ENCODE measurements at places on chromosomes 7 and 10.

DNA sequence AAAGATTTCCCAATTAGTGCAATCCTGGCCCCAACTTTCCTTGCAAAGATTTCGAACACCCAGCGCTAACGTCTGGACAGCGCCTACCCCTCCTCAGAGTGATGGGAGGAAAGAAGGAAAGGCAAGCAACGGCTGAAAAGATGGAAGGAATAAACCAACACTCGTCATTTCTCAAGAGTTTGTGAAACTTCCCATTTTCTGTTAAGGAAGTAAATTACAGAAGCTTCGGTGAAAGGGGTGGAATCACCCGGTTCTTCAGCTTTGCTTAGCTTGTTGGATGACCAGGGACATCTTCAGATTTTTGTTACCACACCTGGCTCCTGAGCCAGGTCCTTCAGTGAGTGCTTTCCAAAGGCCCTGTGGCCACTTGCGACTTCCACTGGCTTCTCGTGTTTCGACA is 313.1 kb downstream of the SKIDA1 start:
- no peak for DNase-seq

DNA sequence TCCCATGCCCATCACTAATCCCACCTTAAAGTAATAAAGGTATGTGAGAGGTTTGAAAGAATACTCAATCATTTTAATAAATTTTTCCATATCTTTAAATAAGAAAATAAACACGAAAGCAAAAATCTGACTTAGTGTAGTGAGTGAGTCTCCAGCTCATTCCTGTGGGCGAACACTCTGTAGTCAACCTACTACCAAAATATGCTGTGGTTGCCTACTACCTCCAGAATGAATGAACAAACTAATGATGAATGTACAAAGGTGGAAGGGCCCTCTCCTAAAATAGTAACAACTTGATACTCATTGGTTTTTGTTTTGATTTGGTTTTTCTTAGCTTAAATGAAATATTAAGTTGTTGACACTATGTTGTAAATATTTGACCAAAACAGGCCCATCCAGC is 195.5 kb upstream of the HPS1 start:
- no peak for DNase-seq

DNA sequence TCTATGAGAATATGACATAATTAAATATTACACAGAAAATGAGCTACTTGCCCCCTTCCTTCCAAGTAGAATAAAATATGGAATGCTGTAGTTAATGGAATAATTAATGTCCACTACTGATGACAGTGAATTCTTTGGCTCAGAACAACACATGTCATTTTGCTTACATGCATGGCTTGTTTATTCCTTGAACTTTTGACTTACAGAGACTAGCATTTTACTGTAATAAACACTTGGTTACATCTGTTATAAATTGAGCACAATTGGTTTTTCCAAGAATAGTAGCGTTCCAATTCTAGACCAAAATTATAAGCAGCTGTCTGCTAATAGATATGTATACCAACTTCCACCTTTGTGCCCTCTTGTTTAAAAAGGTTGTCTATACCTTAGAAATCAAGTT is 286.7 kb downstream of the OTUD1 start:
- DNase-seq = no peak

- DNase-seq = no peak
Observed at GRCh38 chr10:105185161-105185560, 544.1 kb downstream of the SORCS3 start.

DNA sequence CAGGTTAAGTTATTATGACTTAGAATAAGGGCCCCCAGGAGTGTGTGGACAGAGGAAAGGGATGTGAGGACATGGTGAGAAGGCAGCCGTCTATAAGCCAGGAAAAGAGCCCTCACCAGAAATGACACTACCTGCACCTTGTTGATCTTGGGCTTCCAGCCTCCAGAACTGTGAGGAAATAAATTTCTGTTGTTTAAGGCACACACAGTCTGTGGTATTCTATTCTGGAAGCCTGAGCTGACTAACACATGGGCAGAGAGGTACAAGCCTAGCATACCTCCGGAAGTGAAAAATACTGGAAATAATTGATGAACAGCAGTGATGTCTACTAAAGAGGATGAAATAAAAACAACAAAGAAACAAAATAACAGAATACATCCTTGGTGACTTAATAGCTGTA is 46.1 kb upstream of the GRB10 start:
- DNase-seq = no peak

GRCh38 chr10:45224219-45224841 is 91.1 kb downstream of the OR13A1 start:
- DNase-seq = no peak

- no peak for DNase-seq
Observed at GRCh38 chr7:139570119-139570518, 46.6 kb downstream of the CLEC2L start.

- DNase-seq = no peak
Observed at GRCh38 chr10:110852255-110852896, 19.4 kb upstream of the PDCD4 start.

DNA sequence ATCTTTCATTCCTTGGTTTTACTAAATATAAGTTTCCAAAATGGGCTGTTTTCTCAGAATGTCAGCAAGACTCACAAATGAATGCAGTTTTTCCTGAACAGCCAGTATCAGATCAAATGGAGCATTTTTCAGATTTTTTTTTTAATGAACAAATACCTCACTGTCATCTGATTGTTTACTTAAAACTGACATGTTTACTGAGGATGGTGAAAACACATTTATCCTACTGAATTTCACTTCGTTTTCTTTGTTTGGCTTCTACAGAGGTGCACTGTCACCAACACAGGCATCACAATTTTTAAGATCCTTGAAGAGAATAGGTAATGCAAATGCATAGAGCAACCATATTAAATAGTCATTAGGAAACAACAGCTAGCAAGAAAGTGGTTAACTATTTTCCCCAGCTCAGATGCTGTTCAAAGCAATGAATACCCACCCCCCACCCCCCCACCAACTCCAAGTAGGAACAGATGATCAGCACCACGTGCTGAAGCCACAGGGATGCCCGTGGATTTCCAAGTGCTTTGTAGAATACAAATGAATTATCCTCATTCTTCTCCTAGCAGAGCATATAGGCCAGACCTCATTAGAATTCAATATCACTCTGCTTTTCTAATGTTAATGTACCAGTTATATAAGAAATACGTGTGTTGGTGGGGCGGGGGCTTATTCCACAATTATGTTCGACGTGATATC is 205.9 kb downstream of the SKAP2 start:
- DNase-seq = no peak

DNA sequence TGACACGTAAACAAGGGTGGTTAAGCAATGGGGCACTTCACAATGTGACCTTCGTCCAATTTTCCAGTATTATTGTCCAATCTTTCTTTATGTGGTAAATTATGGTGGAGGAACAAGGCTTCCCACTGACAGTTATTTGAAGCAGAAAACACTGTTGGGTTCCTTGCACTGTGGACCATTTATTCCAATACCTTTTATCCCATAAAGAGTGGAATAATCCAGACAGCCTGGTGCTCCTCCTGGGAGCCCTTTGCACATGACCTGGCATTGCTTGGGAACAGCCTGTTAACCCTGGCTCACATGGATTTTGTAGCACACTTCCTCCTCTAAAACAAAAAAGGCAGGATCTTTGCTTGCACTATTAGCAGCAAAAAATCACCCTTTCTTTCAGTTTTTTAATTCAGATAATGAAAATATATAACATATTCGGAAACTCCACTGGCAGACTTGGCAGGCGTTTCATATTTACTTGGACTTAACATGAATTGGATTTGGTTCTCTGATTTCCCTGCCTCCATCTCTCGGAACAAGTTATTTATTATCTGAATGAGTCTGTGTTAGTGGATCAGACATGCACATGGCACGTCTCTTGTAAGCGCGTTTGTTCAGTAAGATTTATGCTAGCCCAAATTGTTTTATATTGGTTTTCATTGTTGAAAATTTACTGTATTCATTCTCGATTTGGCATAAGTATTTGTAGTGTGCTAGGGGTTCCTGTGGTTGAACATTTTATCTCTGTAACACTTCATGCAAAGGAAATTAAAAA is 59.3 kb downstream of the BMPER start:
- no peak for DNase-seq

DNA sequence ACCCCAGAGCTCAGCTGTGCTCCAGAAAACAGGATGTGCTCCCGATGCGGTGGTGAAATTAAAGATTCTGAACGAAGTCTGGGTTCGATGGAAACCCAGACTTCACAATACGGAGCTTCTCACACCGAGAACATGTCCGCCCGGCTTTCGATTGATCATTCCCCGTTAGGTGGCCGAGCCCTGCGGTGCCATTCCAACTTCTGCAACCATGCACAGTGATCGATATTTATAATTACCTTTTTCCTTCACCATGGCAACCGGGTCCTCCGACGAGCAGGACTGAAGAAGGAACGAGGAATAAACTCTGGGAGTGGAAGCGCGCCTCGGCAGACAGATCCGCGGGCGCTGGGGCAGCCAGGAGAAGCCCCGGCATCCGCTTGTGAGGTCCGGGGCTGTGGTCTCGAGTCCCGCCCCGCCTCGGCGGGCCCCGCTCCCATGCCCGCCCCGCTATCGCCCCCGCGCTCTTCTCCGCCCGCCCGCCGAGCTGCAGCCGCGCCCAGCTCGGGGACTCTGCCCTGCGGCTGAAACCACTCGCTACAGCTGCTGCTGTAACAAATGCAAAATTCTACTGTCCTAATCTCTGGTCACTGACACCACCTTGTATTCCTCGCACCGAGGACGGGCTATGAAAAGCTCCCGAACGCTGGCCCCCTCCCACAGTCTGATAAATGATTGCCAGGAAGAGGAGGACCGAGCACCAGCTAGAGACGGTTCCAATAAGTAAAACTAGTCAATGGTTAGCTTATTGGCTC is 26.2 kb downstream of the ABLIM1 start:
- no peak for DNase-seq

GRCh38 chr10:68870061-68870460 is 31.1 kb upstream of the DDX50 start:
- DNase-seq = no peak

DNA sequence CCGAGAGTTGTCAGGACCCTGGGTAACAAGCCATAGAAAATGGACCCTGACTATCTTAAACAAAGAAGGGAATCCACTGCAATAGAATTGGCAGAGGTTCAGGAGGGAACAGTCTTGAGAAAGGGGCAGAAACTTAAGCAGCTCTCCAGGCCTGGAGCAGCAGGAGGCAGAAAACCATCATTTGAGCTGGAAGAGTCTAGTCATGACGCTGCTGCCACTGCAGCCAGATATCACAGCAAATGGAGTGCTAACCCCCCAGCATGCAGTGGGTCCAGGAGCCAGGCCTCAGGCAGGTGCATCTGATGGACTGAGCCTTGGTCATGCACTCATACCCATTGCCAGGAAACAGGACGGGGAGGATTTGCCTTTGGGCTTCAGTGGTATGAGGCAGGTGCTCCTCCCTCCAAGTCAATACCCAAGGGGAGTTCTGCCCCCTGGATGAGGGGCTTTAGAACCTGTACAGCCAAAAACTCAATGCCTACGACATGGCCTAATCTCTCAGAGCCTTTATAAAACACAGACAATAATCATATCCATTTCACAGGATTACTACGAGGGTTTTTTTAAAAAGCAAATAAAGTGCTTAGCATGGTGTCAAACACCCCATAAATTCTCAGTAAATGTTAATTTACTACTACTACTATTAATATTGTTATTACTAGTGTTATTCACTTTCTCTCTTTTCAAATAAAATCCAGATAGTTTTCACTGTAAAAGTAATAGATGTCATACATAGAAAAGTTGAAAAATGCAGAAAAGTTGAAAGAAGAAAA is 30.7 kb downstream of the DUSP5 start:
- DNase-seq = no peak

DNA sequence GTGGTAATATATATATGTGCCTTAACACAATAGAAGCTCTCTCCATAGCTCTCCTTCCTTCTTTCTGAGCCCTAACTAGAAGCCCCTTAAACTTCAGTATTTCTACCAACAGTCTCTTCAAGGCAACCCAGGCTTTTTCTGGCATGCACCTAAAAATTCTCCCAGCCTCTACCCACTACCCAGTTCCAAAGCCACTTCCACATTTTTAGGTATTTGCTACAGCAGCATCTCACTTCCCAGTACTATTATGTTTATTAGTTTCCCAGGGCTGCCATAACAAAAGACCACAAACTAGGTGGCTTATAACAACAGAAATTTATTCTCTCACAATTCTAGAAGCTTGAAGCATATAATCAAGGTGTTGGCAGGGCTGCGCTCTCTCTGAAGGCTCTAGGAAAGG is 15.7 kb upstream of the TNKS2 start:
- DNase-seq = no peak
